Mesenchymal stem cell (in vitro differentiated cells and primary cell): ENCODE measurements at places on chromosomes 4 and X.

DNA sequence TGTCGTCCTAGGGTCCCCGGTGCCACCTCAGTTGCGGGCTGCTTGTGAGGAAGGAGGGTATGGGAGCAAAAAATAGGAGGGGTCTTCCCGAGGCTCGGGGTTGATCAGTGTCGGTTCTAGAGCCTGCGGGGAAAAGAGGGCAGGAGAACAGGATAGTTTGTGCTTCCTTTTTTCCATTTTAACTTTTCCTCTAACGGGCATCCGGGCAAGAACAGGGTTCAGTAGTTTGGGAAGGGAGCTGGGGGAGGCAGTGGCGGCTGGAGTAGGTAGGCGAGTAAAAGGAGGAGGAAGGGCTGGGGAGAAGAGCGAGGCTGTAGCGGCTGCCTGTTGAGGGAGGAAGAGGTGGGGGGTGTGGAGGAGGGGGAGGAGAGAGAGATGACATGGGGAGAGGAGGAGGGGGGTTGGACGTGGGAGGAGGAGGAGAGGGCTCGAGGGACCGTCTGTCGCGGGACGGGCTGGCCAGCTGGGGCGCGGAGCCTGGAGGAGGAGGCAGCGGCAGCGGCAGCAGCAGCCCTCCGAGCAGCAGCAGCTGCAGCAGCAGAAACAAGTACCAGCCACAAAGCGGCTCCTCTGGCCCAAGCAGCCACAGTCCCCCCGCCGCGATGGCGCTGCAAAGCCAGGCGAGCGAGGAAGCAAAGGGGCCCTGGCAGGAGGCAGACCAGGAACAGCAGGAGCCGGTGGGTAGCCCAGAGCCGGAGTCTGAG lies at the start of gene SLC16A2:
Gene SLC16A2, plus strand, starts transcription at position 458 of the 704 bp plus-strand sequence. Its CDS starts 145 bp downstream, at position 603.
- peaks cover 8% of the 10 kb centered on the region for H3K4me1 ChIP-seq
- H3K4me3 ChIP-seq, result peak within 1 kb of the TSS; percentile 62
- H3K36me3 ChIP-seq, result no peaks in the 10 kb centered on the region
- H3K27ac ChIP-seq, result peak within 1 kb of the TSS; percentile 97
- H3K27me3 ChIP-seq, result peaks cover 3% of the 10 kb centered on the region
- DNase-seq, result peak; percentile 89

DNA sequence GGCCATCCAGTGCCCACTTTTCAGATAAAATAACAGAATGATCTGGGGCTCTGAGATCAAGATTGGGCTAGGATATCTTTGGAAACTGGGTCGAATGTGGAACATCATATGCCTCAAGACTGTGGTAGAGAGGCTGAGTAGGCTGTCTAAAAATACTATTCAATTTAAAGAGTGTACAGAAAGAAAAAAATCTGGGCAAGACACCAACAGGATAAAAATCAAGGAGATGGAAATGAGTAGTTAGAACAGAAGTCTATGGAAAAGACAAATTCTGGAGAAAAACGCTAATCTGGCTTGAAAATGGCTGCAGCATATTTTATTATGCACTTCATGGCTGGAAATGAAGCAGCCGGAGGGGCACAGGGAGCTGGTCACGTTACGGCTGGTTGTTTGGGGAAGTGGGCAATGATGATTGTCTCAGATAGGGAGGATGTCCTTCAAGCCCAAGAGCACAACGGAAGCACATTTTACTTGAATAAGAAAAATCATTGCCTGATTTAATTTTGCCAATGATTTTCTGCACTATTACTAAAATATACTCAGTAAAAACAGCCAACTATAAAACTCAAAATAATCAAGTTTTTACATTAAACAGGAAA lies 27.1 kb upstream of the MAPK10 start:
- no peak overlapping the region for H3K4me3 ChIP-seq
- no peaks in the 10 kb centered on the region for H3K4me1 ChIP-seq

- peaks cover 30% of the 10 kb centered on the region for H3K27me3 ChIP-seq
- no peak overlapping the region for H3K27ac ChIP-seq
- no peaks in the 10 kb centered on the region for H3K36me3 ChIP-seq
- DNase-seq, result no peak
- no peak overlapping the region for H3K4me3 ChIP-seq
- no peaks in the 10 kb centered on the region for H3K4me1 ChIP-seq
Observed at GRCh38 chrX:106588801-106589200, 23.0 kb upstream of the RADX start.

DNA sequence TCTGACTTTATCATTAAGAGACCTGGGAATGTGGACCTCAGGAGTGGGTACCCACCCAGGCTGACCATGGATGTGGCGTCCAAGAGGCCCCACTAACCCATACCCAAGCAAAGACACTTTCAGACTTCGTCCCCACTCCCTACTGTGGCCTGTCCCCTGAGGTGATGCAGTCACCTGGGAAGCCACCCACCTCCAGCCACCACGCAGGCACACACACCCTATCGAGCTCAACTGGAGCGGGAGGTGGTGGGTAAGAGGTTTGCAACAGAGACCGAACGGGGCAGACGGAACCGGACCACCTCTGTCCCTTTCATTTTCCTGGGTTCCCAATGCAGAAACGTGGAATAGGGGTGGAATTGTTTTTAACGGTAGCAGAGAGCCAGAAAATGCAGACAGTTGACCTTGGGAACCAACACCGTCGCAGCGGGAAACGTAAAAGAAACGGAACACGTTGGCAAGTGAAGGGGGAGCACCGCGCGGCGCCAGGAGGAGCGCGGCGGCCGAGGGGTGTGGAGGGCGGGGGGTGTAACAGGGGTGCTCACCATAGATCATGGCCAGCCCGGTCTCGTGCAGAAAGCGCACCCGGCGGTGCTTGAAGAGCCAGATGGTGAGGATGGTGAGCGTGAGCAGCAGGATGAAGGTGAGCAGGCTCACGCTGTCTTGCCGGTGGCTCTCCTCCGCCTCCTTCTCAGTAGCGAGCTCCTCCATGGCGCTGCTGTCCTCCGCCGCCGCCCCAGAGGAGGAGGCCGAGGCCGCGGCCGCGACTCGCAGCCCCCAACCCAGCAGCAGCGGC lies 559 bp downstream of the SLC9A7 start:
- DNase-seq, result peak; percentile 11
- peaks cover 3% of the 10 kb centered on the region for H3K4me1 ChIP-seq
- no peak overlapping the region for H3K27ac ChIP-seq
- no peaks in the 10 kb centered on the region for H3K36me3 ChIP-seq
- no peaks in the 10 kb centered on the region for H3K27me3 ChIP-seq

- no peaks in the 10 kb centered on the region for H3K36me3 ChIP-seq
- H3K27ac ChIP-seq, result no peak overlapping the region
- H3K27me3 ChIP-seq, result no peaks in the 10 kb centered on the region
- H3K4me1 ChIP-seq, result no peaks in the 10 kb centered on the region
- peak; percentile 26 for DNase-seq
- no peak overlapping the region for H3K4me3 ChIP-seq
Observed at GRCh38 chr4:166816890-166817289, 417.4 kb downstream of the SPOCK3 start.

- no peak for DNase-seq
- no peaks in the 10 kb centered on the region for H3K36me3 ChIP-seq
- no peak overlapping the region for H3K4me3 ChIP-seq
- no peaks in the 10 kb centered on the region for H3K4me1 ChIP-seq
- H3K27ac ChIP-seq, result no peak overlapping the region
Observed at GRCh38 chrX:15441464-15441863, 51.7 kb downstream of the PIR start.

DNA sequence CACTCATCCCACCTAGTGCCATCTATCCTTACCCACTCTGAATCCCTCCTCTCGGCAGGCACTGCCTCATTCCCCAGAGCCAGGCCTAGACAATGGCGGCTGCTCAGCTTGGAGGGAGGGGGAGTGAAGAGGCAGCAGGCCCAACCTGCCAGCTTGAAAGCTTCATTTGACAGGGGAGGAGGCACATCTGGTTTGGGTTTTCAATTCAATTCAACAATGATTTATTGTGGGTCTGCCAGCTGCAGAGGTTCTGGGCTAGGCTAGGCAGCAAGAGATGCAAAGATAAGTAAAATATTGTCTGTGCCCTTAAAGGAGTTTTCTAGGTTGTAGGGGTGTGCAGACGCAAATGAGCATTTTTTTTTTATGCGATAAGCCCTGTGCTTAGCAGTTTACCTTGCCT lies 58.5 kb downstream of the RTL9 start:
- no peaks in the 10 kb centered on the region for H3K36me3 ChIP-seq
- peaks cover 5% of the 10 kb centered on the region for H3K4me1 ChIP-seq
- H3K4me3 ChIP-seq, result no peak overlapping the region

DNA sequence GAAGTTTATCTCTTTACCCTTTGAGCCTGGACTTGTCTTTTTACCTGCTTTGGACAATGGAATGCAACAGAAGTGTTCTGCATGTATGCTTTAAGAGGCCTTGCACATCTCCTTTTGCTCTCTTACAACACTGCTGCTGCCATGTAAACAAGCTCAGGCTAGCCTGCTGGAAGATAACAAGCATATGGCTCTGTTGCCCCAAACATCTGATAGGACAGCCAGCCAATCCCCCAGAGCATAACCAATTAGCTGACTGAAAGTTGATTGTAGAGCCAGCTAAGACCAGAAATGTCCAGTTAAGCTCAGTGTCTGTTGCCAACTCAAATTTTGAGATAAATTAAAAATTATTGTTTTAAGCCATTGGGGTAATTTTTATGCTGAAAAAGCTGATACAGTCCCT lies 510.6 kb upstream of the CNKSR2 start:
- DNase-seq, result no peak
- no peaks in the 10 kb centered on the region for H3K36me3 ChIP-seq
- no peak overlapping the region for H3K27ac ChIP-seq
- H3K4me3 ChIP-seq, result no peak overlapping the region
- no peaks in the 10 kb centered on the region for H3K4me1 ChIP-seq

DNA sequence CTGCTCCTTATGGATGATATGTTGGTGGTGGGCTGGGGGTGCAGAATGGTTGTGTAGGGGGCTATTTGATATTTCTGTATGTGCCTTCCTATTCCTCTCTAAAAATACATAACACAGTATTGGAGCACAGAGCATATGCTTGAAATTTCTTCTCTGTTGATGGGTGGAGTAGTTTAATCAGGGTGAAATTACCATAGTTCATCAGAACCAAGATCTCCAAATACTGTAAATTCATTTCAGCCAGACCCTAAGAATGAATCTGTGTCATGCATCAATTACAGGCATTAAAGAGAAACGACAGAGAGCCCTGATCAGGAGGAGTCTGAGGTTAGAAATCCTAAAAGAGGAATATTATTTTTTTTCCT lies 25.1 kb upstream of the CCDC149 start:
- no peaks in the 10 kb centered on the region for H3K4me1 ChIP-seq
- no peaks in the 10 kb centered on the region for H3K27me3 ChIP-seq
- no peaks in the 10 kb centered on the region for H3K36me3 ChIP-seq
- H3K27ac ChIP-seq, result no peak overlapping the region

DNA sequence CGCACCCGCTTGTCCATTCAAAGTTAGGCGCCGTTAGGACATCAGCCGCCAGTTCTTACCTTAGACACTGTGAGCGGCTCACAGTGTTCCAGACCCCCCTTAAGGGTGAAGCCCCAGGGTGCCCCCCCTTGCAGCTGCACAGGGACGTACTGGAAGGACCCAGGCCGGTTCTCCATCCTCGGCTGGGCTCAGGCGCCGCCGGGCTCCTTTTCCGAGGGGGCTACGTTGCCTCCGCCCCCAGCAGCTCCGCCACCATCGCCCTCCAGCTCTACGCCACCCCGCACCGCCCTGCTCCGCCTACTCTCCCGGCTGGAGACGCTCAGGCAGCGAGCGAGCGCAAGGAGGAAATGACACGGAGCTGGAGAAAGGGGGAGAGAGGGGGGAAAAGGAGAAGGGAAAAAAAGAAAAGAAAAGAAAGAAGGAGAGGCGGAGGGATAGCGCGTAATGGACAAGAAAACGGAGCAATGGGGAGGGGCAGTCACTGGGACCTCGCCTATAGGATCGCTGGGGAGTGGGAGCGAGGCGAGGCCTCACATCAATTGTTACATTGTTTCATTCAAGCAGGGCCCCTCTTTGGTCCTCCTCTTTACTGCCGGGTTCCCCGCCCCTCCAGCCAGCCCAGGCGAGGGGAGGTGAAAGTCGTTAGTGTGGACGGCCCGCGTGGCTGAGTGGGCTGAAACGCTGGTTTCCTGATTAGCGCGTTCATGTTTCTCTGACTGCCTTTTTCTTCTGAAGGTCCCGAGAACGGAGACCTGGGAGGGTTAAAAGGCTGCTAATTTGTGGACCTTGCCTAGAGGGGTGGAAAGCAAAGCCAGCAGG lies at the start of gene SHROOM4:
Gene SHROOM4, minus strand, starts transcription at position 352 of the 819 bp plus-strand sequence. Its CDS starts 176 bp downstream, at position 176.
- peak; percentile 83 for DNase-seq
- no peaks in the 10 kb centered on the region for H3K36me3 ChIP-seq
- H3K4me1 ChIP-seq, result peaks cover 6% of the 10 kb centered on the region
- peak within 1 kb of the TSS; percentile 80 for H3K27ac ChIP-seq

DNA sequence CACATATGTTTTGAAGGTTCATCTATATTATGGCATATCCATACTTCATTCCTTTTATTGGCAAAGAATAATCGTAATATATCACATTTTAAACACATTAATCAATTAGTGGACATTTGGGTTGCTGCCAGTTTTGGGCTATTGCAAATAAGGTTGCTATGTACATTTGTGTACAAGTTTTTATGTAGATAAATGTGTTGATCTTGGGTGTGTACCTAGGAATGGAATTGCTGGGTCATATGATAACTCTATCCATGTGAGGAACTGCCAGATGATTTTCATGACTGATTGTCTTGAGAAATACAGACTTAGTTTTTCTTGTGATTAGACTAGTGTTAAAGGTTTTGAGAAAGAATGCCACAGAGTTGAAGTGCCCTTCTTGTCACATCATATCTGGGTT lies 99.2 kb upstream of the RAB40AL start:
- H3K4me1 ChIP-seq, result no peaks in the 10 kb centered on the region
- H3K27me3 ChIP-seq, result no peaks in the 10 kb centered on the region
- DNase-seq, result no peak
- H3K36me3 ChIP-seq, result no peaks in the 10 kb centered on the region
- H3K27ac ChIP-seq, result no peak overlapping the region
- no peak overlapping the region for H3K4me3 ChIP-seq

- no peak for DNase-seq
- no peak overlapping the region for H3K4me3 ChIP-seq
- H3K27ac ChIP-seq, result no peak overlapping the region
- no peaks in the 10 kb centered on the region for H3K4me1 ChIP-seq
- no peaks in the 10 kb centered on the region for H3K27me3 ChIP-seq
- no peaks in the 10 kb centered on the region for H3K36me3 ChIP-seq
Observed at GRCh38 chrX:73468376-73468775, 21.5 kb downstream of the CDX4 start.
